ENCODE measurements at places on chromosomes 4 and X.

DNA sequence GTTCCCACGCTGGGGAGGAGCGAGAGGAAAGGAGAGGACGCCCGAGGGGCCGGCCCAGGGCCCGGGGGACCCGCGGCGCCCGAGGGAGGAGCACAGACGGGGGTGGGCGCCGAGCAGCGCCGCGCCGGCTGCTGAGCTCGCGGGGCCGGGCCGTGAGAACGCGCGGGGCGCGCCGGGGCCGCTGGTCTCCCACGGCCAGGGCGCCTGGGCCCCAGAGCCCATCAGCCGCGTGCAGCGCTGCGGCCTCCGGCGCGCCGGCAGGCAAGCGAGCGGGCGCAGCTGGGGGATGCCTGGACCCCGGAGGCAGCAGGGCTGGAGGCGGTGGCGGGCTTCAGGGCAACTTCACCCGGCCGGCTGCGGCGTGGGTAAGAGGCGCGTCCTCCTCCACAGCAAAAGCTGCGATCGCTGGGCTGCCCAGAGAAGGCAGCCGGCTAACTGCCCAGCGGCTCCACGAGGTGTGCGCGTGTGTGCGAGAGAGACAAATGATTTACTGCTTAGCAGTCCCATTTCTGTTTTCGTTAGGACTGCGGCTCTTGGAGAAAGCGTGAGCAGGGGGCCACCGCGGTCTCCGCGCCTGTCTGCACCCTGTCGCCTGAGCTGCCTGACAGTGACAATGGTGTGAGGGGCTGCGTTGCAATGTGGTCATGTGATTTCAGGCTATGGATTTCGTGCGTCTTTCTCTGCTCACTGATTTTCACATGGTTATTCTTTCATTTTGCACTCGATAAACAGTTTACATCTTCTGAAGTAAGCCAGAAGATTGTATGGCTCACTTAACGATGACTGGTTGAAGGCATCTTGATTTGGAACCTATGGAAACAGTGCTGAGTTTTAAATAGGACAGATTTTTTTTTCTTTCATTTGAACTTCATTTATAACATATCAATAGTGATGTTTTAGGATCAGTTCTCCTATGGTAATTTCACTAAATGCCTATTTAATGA, 1.2 kb downstream of the GUCY1A1 start:
- DNase-seq, result no peak

DNA sequence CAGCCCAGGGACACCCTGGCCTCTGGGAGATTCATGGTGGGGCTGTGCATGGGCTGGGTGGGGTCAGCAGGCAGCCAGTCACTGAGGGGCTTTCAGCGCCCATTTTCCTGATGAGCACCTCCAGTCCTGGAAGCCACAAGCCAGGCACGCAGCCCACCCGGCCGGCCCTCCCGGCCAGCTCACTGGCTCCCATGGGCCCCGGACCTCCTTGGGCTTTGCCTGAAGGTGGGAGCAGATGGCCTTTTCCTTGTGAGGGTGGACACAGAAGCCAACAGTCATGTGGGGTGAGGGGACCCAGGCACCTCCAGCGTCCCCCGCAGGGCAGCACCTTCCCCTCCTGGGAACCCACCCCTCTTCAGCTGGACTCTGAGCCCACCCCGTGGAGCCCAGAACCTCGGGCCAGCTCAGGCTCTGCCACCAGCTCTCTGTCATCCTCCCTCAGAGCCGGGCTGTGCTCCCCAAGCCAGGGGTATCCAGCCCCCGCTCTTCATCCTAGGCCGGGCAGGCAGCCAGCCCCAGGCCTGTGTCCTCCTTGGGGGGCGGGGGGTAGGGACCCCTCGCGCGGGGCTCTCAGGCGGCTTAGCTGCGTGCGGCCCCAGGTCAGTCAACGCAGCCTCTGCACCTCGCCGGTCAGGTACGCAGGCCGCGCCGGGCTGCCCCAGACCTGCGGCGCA, 798 bp upstream of the FGFR3 start:
- DNase-seq, result no peak

- no peak for DNase-seq
These were observed at the start of gene ARHGAP6 for GRCh38 chrX:11665168-11666111. Gene ARHGAP6, minus strand, starts transcription at chrX:11665920. Its CDS starts 1,092 bp downstream, at chrX:11664828.

DNA sequence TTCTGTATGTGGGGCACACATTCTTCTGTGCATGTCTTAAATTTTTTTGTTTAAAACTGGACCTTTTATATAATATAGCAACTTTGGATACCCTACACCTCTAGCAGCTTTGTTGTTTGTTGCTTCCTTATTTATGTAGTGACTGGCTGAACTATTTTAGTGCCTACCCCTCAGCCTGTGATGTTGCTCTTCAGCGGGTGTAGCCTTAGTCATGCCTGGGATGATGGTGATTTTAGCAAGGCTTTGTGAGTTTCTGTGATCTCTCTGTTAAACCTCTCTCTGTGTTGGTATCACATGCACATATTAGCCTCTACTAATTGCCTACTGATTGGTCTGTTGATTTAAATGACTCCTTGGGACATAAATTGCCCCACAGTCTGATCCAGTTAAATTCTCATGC, 22.8 kb downstream of the USP9X start:
- no peak for DNase-seq

- DNase-seq, result no peak
These were observed 164.7 kb downstream of the GBA3 start for GRCh38 chr4:22857411-22857810.

DNA sequence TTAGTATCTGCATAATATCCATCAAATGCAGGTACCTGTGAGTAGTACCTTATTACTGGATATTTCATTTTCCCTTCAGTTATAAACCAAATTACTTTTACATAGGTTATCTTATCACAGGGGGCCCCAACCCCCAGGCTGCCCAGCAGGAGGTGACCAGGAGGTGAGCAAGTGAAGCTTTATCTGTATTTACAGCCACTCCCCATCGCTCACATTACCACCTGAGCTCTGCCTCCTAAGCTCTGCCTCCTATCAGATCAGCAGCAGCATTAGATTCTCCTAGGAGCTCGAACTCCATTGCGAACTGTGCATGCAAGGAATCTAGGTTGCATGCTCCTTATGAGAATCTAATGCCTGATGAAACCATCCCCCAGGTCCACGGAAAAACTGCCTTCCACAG, 6.3 kb downstream of the PRSS12 start:
- no peak for DNase-seq

DNA sequence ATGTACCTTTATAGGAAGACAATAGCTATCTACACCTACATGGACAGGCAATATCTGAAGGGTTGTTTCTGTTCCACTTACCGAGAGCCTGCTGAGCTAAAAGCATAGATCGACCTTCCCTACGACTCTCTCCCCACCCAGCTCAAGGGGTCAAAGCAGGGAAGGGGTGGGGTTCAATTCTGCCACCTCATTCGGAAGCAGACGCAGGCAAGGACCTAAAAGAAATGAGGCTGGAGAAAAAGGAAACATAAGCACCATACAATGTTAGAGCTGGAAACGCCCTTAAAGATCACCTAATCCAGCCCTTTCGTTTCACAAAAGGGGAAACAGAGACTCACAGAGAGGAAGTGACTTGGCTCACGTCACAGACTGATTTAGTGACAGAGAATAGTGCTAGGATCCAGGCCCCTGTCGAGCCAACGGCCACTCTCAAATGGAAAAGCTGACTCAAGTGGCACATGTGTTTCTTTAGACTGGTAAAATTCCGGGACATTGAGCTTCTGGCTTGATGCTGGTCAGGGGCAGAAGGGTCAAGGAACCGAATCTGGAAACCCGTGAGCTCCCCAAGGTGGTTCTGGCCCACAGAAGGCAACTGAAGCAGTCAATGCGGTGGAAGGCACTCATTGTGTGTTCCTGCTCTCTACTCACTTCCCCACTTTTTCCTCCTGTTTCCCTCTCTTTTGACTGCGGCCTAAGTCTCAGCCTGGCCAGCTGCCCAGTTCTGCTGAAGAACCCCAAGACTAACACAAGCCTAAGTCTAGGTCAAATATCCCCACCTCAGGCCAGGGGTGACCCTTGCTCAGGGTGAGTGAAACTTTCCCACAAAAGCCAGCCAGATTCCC, 7.5 kb downstream of the SEPTIN6 start:
- no peak for DNase-seq

GRCh38 chr4:70945046-70945445, 42.9 kb downstream of the MOB1B start:
- DNase-seq, result no peak

- no peak for DNase-seq
These were observed 22.6 kb upstream of the RBBP7 start for GRCh38 chrX:16892504-16893362.

GRCh38 chr4:145639186-145639698, 20.1 kb downstream of the MMAA start:
- no peak for DNase-seq

GRCh38 chrX:147910607-147911006, 1.1 kb upstream of the FMR1 start:
- DNase-seq, result no peak

- DNase-seq, result no peak
These were observed 488.6 kb downstream of the MID1IP1 start for GRCh38 chrX:39289827-39290226.

GRCh38 chr4:184313702-184314659, 96.3 kb upstream of the ENPP6 start:
- DNase-seq, result peak; percentile 20

DNA sequence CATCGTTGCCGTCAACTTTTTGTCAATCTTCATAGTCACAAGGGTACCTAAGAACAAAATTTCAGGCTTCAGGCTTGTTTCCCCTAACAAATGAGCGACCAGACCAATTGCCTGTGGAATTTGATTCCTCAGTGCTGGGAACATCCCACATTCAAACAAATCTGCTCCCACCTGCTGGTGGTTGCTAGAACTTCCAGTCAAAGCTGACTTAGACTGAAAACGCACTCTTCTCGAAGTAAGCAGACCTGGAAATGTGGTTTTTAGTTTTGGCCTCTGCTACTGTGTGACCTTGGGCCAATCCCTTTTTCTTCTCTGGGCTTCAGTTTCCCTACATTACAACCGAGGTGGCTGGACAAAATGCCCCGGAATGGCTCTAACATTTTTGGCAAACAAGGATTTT, 1.8 kb upstream of the GABRQ start:
- DNase-seq, result no peak

GRCh38 chrX:138411048-138411447, 300.5 kb downstream of the FGF13 start:
- no peak for DNase-seq

Measured in stimulated activated CD8-positive, alpha-beta memory T cell treated with anti-CD3 and anti-CD28 coated beads, Interleukin-7, amount 100 ng/mL, for 48 hours (primary cell).